ENCODE measurements at places on chromosomes 6 and 20.

- DNase-seq = no peak
Observed at GRCh38 chr6:86193821-86194220, 551.1 kb upstream of the SYNCRIP start.

- DNase-seq = no peak
Observed at GRCh38 chr6:151690768-151691562, 116.5 kb upstream of the ESR1 start.

GRCh38 chr6:19554356-19555225 lies 282.6 kb upstream of the ID4 start:
- no peak for DNase-seq

- DNase-seq = no peak
Observed at GRCh38 chr6:109305028-109305427, 77.2 kb downstream of the CD164 start.

DNA sequence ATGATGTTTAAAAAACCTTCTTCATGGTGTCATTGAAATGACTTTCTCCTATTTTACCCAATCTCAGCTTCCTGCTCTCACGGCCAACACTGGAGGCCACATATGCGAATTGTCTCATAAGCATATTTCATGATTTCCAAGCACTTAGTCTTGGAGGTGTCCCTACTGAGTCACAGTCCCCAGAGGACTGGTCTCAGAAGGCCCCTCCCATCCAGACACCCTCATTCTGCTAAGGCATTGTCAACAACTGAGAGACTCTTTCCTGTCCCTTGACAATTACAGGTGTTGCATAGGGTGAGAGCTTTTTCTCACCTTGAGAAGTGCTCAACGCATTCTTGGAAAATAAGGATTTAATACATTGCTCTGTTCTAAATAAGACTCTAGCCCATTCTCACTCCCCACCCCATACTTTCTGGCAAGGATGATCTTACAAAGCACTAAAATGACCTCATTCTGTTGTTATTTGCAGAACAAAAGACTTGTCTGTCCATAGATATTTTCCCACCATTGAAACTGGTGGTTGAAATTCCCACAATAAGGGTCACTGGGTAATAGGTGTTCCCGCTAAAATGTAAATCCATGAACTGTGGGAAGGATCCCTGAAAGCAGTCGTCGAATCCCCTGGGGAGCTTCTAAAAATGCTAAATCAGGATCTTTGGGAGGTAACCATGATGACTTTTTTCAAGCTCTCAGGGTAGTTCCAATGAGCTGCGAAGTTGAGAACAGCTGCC lies 32.3 kb upstream of the SLC22A23 start:
- no peak for DNase-seq

DNA sequence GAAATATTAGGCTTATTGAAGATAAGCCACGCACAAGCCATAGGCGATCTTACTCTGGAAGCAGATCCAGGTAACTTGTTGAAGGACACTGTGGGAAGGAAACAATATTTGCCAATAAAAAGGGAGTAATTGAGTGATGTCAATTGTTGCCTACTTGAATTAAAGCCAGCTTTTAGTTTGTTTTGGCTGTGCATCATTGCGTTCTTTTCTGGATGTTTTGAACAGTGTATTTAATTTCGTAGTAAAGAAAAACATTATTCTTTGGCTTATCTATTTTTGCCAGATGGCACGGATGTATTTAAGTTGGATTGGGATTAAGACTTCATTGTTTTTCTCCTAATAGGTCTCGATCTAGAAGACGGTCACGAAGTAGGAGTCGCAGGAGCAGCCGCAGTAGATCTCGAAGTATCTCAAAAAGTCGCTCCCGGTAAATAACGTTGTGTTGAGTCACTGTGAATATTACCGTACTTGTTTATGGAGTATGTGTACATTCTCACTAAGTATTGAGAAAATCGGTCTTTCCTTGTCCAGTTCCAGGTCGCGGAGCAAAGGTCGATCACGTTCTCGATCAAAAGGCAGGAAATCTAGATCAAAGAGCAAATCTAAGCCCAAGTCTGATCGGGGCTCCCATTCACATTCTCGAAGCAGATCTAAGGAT lies 2.6 kb downstream of the SRSF6 start:
- no peak for DNase-seq

DNA sequence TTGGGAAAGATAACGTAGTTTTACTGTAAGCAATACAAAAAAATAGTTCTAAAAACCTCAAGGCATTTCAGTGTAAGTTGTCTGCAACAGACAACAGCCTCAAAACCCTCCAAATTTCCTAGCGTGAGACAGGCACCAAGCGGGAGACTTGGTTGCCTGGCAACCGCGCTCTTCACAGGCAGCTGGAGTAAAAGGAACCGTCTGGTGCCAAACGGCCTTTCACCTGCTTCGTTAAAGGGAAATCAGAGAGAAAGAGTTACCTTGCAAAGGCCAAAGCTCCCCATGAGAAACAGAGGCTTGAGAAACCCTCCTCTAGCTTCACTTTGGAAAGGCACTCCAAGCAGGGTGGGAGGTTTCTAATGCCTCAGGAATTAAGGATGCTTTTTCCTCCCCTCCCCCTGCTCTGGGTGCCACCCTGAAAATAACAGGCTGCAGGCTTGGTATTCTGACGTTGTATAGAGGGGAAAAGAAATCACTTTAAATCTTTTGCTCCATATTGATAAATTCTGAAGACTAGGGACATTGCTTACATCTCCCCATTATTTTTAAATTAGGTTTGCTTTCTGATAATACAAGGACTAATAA lies 129.7 kb upstream of the UFL1 start:
- DNase-seq = peak; percentile 72

GRCh38 chr20:50735813-50736212 lies 4.4 kb downstream of the PARD6B start:
- DNase-seq = no peak

- DNase-seq = no peak
Observed at GRCh38 chr6:128233531-128233930, 286.9 kb downstream of the PTPRK start.

DNA sequence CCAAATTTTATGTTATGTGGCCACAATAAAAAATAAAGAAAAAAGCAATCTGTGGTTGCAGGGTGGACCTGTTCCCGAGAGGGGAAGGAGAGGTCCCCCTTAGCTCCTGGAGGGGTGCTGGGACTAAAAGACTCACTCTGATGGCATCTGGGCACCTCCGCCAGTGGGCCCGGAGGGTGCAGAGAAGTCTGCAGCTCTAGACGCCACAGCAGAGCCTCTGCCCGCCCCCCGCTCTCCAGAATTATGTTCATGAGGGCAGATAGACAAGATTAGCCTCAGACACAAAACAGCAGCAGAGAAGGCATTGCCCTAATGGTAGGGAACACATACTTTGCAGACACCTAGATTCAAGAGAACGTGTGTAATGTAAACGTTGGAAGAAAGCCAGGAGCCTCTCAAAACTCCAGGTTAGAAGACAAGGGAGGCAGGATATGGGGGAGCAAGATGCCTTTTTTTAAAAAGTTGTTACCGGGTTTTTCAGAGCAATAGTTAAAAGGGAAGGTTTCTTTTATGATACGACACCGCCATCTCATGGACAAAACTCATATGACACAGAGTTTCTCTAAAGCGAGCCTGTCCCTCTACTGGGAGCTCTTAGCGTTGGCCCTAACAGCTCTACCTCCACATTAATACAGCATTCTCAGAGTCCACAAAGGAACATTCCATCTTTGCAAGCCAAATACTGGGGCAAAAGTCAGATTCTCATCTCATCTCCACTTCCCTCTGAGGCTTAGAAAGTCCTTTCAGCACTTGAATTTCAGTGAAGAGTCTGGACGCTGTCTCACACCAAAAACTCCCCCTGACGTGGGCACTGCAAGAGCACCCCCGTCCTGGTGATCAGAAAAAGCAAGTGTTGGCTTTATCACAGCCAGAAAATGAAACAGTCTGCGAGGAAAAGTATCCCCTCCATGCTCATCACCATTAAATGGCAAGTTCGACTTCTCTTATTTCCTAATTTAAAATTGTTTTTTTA lies 47.2 kb downstream of the FOXF2 start:
- DNase-seq = peak; percentile 59

DNA sequence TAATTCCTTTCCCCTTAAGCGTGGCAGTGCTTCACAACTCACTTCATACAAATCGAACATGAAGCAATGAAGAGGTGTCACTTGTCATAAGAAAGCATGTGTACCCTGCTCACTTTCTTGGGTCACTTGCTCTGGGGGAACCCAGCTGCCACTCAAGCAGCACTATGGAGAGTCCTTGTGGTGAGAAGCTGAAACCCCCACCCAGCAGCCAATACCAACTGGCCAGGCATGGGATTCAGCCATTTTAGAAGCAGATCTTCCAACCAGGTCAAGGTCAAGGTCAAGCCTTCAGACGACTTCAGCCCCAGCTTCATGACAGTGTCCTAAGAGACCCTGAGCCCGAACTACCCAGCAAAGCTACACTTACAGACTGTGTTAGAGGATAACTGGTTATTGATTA lies 62.8 kb downstream of the PSMB1 start:
- no peak for DNase-seq

Measured in NCI-H2227 treated with DMSO at 0.1 percent for 48 hours (cell line).